ENCODE measurements at places on chromosomes 16 and 17. TPM values are rescaled to one million over a fixed set of nuclear protein-coding genes. Genes with fewer than 3 reads are reported as not detected.
A peak's percentile ranks its signal among the peaks of the same experiment; 100 is the strongest.

The FAM171A2 gene
- polyA plus RNA-seq, result not detected

The SLC35G6 gene
- polyA plus RNA-seq, result not detected

The KRT36 gene
- polyA plus RNA-seq, result not detected

The RSAD1 gene
- 58.3 TPM for polyA plus RNA-seq

The TBC1D28 gene
- not detected for polyA plus RNA-seq

The COG4 gene
- polyA plus RNA-seq, result 83.4 TPM

The ZNF263 gene
- polyA plus RNA-seq, result 39.8 TPM

The EVPLL gene
- polyA plus RNA-seq, result not detected

The SYT17 gene
- polyA plus RNA-seq, result 42.7 TPM

The LITAFD gene
- polyA plus RNA-seq, result not detected

The ITGB3 gene
- polyA plus RNA-seq, result 5.1 TPM

GRCh38 chr17:48322060-48322459 lies 108.0 kb downstream of the SKAP1 start:
- no peak for DNase-seq

DNA sequence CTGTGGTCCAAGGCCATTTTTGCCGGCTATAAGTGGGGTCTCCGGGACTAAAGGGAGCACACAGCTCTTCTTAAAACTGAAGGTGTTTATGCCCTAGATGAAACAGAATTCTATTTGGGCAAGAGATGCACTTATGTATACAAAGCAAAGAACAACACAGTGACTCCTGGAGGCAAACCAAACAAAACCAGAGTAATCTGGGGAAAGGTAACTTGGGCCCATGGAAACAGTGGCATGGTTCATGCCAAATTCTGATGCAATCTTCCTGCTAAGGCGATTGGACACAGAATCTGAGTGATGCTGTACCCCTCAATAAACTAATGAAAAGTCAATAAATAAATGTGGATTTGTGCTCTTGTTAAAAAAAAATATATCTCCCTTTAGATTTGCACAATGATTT lies 20.2 kb upstream of the SHISA9 start:
- DNase-seq, result no peak

DNA sequence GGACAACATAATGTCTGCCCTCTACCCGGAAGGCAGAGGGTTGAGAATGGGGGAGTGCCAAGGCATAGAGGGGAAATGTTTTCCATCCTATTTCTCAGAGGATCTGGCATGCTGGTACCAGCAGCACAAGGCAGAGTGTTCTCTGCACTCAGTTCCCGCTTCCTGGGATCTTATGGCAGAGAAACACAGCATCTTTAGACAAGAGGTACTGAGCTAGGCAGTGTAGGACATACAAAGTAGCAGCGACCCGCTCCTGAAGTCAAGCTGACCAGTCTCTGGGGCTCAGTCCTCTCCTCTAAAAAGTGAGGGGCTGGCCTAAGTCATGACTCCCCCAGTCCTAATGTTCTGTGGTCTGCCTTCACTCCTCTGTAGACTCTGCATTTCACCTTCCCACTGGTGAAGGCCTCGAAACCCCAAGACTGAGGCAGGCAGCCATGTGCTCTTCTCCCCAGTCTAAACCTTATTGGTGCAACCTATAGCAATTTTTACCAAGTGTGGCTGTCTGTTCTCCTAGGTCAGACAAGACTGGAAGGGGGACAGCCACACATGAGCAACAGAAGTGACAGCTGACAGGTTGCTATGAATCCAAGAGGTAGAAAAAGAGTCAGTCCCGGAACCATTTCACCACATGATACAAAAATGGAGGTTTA lies 11.3 kb upstream of the TSPOAP1 start:
- no peak for DNase-seq

- no peak for DNase-seq
These were observed 77.4 kb downstream of the CDH13 start for GRCh38 chr16:82703871-82704768.

DNA sequence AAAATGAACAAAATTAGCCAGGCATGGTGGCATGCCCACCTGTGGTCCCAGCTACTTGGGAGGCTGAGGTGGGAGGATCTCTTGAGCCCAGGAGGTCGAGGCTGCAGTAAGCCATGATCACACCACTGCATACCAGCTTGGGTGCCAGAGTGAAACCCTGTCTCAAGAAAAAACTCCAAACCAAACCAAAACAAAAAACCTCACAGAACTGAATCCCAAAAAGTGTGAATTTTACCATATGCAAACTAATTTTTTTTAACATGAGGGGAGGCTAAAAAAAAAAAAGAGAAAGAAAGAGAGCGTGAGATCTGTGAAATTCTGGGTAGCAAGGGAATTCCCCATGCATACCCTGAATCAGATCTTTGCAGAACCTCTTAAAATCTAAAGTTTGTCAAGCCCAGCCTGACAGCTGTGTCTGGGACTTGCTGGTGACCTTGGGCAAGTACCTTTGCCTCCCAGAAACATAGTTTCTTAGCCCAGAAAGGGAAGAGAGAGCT lies 17.1 kb upstream of the CDH1 start:
- DNase-seq, result no peak

GRCh38 chr17:81027038-81027437 lies 7.9 kb upstream of the BAIAP2 start:
- DNase-seq, result no peak

- DNase-seq, result no peak
These were observed 772 bp upstream of the SHISA6 start for GRCh38 chr17:11240041-11240840.

DNA sequence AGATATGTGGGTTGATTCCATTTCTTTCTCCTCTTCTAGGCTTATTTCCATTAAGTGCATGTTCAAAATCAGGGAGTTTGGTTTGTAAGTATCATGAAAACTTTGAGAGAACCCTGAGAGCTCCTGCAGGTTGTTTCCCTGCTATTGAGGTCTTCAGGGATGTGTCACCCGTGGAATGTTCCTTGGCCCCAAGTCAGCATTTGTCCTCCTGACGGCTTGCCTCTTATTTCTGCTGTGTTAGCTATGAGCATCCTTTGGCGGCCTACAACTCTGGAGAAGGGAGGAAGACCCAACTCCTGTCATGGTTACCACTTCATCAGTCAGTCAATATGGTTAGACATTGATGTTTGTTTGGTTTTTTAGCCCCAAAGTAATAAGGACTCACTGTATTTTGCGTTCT lies 180.8 kb downstream of the FTO start:
- DNase-seq, result no peak

DNA sequence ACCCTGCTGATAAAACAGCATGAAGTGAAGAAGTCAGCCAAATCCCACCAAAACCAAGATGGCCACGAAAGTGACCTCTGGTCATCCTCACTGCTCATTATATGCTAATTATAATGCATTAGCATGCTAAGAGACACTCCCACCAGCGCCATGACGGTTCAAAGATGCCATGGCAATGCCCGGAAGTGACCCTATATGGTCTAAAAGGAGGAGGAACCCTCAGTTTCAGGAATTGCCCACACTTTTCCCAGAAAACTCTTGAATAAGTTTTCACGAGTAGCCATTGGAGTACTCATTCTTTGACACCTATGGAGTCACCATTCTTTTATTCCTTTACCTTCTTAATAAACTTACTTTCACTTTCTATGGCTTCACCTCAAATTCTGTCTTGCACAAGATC lies 44.3 kb downstream of the GSG1L start:
- no peak for DNase-seq

DNA sequence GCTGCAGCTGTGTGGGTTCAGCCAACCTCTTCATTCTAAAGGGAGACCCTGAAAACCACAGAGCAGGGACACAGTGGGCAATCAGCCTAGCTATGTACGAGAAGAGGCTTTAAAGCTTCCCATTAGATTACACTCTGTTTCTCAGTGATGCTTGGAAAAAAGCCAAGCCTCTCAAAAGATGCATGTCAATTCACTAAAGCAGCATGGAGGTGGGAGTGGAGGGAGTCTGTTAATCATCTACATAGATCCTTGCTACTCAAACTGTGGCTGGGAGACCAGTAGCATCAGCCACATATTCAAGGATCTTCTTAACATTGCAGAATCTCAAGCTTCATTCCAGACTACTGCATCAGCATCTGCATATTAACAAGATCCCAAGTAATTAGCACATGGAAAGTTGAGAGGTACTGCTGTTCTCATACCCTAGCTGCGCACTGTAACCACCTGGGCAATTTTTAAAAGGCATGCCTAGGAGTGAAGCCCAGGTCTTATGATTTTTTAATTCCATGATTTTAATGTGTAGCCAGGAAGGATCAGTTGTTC lies 305.9 kb downstream of the PMP22 start:
- no peak for DNase-seq

GRCh38 chr16:53434377-53435065 lies at the start of gene RBL2:
RBL2 (plus strand) TSS chr16:53434471; CDS start chr16:53434557, 86 bp downstream.
- DNase-seq, result peak; percentile 81

GRCh38 chr17:29007860-29008455 lies 2.1 kb upstream of the SEZ6 start:
- DNase-seq, result no peak

GRCh38 chr16:82834151-82834815 lies 207.5 kb downstream of the CDH13 start:
- DNase-seq, result no peak

- DNase-seq, result no peak
These were observed 8.2 kb upstream of the ATP2C2 start for GRCh38 chr16:84360170-84360569.

DNA sequence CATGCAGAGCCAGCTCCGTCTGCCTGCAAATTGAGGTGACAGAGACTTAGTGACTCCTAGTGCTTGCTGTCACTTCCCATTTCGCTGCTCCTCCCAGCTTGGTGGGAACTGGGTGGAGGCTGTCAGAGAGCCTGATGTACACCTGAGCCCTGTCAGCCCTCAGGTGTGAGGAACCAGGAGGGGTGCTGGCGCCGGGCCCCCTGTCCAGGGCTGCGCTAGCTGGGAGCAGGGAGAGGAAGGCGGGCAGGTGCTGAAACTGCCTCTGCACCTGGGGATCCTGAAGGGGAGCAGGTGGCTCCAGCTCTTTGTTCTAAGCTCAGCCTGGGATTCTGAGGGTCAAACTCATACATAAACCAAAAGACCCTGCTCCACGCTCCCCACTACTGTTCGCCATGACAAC lies 10.8 kb upstream of the WSCD1 start:
- no peak for DNase-seq

- no peak for DNase-seq
These were observed 38.4 kb downstream of the WIPI1 start for GRCh38 chr17:68418876-68419275.

GRCh38 chr17:63611354-63611753 lies 10.7 kb downstream of the TACO1 start:
- DNase-seq, result no peak

GRCh38 chr16:86029131-86029741 lies 130.3 kb downstream of the IRF8 start:
- DNase-seq, result no peak

- DNase-seq, result no peak
These were observed 24.8 kb downstream of the SNX11 start for GRCh38 chr17:48132385-48132784.

- no peak for DNase-seq
These were observed 31.0 kb downstream of the HEATR3 start for GRCh38 chr16:50096791-50097190.

GRCh38 chr16:56985288-56985961 lies 3.9 kb upstream of the NLRC5 start:
- no peak for DNase-seq

- peak; percentile 59 for DNase-seq
These were observed 4.6 kb upstream of the ATP2A1 start for GRCh38 chr16:28873543-28874201.

GRCh38 chr17:385178-385835 lies 32.7 kb upstream of the RPH3AL start:
- peak; percentile 3 for DNase-seq

DNA sequence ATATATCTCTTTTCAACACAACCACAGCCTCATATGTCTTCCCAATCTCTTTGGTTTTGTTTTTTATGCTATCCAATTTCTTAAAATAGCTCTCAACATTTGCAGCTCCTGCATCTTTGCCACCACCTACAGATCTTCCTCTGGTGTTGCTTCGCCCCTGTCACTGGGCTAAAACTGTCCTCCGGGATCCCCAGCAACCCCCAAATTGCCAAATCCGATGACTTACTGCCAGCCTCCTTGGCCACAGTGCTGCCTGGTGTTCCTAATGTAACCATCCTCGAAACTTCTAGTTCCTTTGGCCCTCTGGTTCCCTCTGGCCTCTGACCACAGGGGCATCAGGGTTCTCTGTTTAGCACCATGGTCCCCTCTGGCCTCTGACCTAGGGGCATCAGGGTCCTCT lies 70.8 kb downstream of the ELAC2 start:
- DNase-seq, result no peak

GRCh38 chr16:87382023-87382785 lies 1.4 kb downstream of the FBXO31 start:
- no peak for DNase-seq

GRCh38 chr17:31140111-31140510 lies 45.3 kb downstream of the NF1 start:
- no peak for DNase-seq

GRCh38 chr17:19992803-19993713 lies 15.4 kb upstream of the AKAP10 start:
- DNase-seq, result peak; percentile 71

GRCh38 chr17:185445-186138 lies 4.1 kb upstream of the DOC2B start:
- no peak for DNase-seq

DNA sequence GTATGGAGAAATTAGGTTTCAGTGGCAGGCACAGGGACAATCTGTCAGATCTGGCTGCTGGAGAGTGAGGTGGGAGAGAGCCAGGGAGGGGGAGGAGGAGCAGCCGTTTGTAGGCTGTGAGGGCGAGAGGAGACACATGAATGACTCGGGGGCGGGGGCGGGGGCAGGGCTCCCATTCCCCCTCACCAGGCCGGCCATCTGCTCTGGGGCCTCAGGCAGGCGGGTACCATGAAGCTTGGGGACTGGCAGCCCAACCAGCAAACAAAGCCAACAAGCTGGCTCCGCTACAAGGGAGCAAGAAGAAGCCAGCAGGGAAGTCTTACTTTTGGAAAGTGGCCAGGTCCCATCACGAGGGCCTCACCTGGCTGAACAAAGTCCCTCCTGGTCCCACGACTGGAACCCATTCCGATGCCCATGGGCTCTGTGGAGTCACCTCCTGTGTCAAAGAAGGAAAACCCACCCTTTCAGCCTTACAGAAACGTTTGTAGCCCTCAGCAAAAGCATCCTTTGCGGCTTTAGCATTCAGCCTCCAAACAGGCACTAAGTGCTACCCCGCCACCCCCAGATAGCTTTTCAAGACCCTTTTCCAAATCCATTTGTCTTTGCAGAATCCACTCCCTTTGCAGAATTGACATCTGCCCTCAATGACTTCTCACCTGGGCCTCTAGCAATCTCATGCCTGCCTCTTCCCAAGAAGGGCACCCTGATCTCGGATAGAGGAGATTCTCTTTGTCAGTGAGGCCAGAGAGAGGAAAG lies 9.2 kb upstream of the SSTR2 start:
- no peak for DNase-seq

- DNase-seq, result no peak
These were observed 185.8 kb downstream of the HS3ST3A1 start for GRCh38 chr17:13415871-13416416.
